Astrocyte (in vitro differentiated cells and primary cell): ENCODE measurements at places on chromosomes 6 and 20.

GRCh38 chr20:18727032-18727508, 86.5 kb upstream of the SCP2D1 start:
- no peak for DNase-seq

- DNase-seq: no peak
Observed at GRCh38 chr6:22110061-22110460, 186.8 kb downstream of the PRL start.

GRCh38 chr6:46016063-46016608, 476 bp upstream of the CLIC5 start:
- no peak for DNase-seq

- DNase-seq: no peak
Observed at GRCh38 chr6:14306151-14306906, 188.8 kb downstream of the CD83 start.

DNA sequence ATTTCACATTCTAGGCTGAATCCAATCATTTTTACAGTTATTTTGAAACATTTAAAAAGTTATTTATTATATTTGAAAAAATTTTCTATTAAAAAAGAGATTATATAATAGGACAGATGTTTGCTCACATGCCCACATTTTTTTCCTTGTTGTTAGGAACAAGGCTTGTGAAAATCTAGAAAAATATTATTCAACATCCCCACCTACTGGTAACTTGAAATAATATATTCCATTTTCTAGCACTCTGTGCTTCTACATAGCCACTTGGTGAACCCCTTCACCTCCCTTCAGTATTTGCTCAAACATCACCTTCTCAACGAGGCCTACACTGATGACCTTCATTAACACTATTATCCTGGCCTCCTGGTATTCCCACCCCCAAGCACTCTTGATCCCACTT, 18.3 kb upstream of the GPRC6A start:
- DNase-seq: peak; percentile 6

DNA sequence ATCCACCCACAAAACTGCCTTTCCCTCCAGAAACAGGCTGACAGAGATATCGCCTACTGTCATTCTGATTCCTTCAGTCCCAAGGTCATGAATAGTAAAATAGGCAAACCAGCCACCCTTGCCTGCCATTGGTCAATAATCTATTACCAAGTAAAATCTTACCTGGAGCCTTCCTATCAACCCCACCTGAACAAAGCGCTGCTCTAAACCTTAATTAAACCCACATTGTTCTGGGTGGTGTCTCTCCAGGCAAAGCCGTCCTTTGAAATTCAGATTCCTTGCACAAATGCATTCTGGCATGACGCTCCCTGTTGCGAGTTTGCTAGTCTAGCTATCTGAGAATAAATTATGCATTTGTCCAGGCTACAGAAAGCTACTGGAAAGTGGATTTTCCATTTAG, 291.6 kb upstream of the ECI2 start:
- DNase-seq: no peak

- DNase-seq: no peak
Observed at GRCh38 chr20:50594591-50595432, 84.6 kb downstream of the PTPN1 start.

DNA sequence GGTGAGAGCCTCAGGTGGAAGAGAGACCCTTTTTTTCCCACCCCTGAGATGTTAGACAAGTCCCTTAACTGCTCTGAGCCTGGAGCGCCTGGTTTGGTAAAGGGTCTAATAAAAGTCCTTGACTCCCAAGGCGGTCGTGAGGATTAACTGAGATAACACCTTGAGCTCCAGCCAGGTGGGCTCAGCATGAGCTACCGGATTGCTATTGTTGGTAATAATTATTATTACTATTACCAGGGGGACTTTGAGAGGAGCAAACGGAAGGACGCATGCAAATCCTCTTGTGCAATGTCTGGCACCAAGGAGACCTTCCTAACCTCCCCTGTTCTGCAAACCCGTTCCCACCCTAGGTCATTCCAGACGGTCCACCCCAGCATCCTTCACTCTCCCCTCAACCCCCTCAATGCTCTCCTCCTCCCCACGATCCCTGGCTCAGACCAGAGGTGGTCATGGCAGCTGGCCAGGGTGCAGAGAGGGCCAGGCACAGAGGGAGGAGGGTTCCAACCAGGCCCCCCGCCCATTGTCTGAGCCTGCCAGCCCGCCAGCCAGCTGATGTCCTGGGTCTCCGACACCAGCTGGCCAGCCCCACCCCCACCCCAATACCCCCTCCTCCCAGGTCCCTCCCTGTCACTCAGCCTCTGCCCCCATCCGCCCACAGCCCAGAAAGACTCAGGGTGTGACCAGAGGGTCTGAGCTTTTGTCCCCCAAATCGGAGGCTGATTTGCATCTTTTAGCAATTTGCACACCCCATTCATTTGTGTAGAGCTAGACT, 14.3 kb upstream of the CBFA2T2 start:
- DNase-seq: no peak
